ENCODE measurements at places on chromosomes 16 and 17. TPM values are rescaled to one million over a fixed set of nuclear protein-coding genes. Genes with fewer than 3 reads are reported as not detected.

DNA sequence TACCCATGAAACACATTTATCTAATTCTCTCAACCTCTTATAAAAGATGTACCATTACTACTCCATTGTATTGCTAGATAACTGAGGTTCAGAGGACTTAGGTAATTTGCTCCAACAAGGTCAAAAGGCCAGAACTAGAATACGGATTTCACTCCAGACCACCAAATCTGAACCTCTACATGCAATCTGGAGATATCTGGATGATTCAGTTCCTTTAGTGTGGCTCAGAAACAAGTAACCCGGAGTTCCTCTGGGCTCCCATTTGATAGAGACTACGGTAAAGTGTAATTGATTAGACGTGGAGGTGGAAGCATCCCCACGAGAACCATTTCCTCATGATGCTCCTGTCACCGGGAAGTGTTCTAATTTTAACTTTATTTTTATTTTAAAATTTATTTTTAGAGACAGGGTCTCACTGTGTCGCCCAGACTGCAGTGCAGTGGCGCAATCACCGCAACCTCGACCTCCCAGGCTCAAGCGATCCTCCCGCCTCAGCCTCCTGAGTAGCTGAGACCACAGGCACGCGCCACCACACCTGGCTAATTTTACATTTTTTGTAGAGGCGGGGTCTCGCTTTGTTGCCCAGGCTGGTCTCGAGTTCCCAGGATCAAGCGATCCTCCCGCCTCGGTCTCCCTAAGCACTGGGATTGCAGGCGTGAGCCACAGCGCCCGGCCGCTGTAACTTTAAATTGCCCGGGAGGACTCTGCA, 608 bp upstream of the COX10 start:
- DNase-seq, result no peak

DNA sequence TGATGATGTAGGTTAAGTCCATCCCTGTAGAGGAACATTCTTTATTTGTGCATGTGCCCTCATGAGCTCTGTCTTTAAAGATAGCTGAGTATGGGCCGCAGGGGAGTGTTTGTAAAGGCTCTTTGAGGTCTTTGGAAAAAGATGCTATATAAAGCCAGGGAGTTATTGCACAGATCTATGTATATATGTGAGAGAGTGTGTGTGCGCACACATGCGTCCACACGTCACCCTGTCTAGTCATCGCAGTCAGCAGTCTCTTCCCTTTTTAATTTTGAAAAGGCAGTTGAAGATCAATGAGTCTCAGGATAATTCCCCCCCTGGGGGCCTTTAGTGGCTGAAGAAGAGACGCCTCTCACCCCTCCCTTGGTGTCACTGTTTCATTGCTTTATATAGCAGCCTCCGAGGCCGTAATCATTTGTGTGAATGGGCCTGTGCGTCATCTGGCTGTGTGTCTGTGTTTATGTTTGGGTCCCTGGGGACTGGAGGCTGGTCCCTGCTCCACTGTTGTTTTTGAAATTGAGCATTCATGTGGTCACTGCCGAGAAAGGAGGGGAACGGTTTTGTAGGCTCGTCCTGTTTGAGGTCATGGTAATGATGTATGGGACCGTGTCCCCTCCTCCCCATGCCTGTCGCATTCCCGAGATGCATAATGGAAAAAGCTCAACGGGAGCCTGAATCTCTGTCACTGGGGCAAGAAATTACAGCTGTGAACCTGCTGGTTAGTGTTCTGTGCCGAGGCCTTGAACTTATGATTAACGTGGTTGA, 143.9 kb downstream of the SNX29 start:
- peak; percentile 88 for DNase-seq

The EPN3 gene
- total RNA-seq, result under 0.01 TPM

DNA sequence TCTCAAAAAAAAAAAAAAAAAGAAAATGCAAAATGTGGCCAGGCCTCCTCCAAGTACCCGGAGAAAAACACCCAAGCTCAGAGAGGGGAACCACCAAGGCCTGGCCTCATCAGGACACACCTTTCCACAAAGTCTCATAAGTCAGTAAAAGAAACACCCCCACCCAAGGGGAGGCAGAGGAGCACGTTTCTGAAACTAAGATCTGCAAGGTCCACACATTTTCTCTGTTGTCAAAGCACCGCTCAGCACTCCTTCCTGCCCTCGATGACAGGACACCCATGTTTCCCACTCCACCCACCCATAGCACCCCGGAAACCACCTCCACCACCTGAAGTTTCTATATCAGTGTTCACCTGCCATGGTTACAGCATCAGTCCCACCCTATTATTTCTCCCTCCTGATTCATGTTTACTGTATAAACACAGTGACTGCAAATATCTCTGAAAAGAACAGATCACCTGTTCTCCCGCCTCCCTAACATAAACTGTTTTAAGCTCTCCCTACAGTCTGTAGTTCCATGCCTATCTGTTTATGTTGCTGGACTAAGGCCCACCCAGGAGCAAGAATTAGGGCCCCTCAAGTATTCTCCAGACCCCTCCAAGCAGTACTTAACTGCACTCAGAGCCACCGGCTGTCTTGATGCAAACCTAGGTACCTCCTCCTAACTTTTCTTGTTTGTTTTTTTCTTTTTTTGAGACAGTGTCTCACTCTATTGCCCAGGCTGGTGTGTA, 2.0 kb downstream of the CORO7 start:
- DNase-seq, result no peak

DNA sequence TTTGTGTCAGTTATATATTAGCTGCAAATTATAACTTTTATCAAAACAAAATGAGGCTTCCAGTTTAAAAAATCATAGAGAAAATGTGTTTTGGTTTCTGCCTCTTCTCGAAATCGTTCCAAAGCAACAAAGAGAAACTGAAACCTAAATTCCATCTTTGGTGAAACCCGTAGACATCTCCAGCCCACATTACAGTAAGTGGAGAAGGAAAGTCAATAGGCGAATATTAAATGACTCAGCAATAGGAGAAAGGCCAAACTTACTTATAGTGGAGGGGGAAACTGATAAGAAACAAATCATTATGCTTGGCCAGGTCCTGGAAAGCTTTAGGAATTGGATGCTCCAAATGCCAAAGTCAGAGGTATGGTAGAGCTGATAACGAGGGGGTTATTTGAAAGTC, 103.0 kb upstream of the SHISA6 start:
- no peak for DNase-seq

The CACNA1G gene
- total RNA-seq, result under 0.01 TPM

Measured in fibroblast of villous mesenchyme (primary cell).